Mammary epithelial cell (primary cell): ENCODE measurements at places on chromosomes 7 and 10.

DNA sequence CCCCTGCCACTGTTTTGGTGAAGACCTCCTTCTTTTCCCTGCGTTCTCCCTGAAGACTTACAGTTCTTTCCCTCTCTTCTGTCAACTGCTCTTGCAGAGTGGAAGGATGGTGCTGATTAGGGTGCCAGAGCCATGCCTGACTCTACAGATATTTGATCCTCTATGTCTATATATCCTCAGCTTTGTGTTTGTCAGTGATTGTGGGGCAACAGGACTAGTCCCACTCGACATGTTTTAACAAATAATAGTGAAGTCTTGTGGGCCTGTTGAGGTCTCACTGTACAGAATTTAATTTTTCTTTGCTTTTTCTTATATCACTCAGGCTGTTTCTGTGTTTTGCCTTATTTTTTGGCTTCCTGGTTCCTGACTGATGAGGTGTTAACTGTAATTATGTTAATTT is 5.0 kb downstream of the PLEKHA1 start:
- DNase-seq, result no peak

- no peak for DNase-seq
These were observed 17.5 kb upstream of the CACNB2 start for GRCh38 chr10:18122753-18123152.

- no peak for DNase-seq
These were observed 6.4 kb upstream of the NT5C2 start for GRCh38 chr10:103199488-103199887.

- no peak for DNase-seq
These were observed 64.3 kb upstream of the ANTXRL start for GRCh38 chr10:46222364-46222935.
